Stimulated activated CD8-positive, alpha-beta memory T cell treated with anti-CD3 and anti-CD28 coated beads, Interleukin-2, amount 100 ng/mL, for 1 hour (primary cell): ENCODE measurements at places on chromosomes 1 and 21.

- peak; percentile 66 for DNase-seq
Observed at GRCh38 chr21:45590246-45590725, 48.0 kb upstream of the SLC19A1 start.

GRCh38 chr1:98940722-98941079, 64.0 kb downstream of the PLPPR5 start:
- DNase-seq, result no peak

DNA sequence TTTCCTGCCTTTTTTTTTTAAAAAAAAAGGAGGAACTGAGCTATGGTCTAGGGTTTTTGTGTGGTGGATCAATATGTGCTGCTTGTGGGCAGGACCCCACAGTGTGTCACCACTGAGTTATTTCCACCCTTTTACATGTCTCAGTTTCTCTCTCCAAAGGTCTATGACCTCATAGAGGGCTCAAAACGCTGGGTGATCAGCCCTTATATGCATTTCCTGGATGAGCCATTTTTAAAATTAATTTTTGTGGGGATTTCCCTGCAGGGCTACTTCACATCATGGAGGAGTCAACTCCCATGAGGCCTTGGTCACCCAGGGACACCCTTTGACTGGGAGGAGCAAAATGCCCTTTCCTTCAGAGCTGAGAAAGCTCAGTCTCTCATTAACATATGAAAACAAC, 20.7 kb upstream of the HAO2 start:
- DNase-seq, result no peak

DNA sequence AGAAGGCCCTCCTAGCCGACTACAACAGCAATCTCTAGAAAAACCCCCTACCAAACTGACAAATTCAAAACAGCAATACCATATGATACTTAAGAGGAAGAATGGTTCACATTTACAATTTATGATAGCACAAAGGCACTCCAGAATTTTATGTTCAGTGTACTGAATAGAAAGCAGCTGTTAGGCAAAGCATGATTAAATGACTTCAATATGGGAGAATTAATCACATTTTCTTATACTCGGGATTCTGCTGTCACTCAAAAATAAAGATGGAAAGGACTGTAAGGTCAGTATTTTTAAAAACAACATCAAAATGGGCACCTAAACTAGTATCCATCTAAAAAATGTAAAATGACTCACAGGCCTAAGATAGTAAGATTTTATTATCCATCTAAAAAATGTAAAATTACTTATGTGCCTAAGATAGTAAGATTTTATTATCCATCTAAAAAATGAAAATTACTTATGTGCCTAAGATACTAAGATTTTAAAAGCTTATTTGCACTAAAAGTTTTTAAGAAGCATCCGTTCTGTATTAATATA, 198.5 kb downstream of the SMYD3 start:
- no peak for DNase-seq

DNA sequence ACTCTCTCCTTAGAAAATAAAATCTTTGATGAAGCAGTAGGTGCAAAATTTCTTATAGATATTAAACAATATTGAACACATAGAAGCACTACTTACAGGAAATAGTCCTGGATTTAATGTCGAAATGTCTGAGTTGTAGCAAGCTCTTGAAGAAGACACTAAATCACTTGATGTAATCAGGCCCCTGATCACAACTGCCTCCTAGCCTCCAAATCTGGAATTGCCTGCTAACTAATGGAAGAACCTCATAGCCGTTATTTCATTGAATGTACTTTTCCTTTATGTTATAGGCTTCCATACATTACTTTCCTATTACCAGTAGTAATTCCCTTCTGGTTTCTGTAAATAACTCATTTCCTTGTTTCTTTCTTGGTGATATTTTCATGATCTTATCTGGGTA, 675.7 kb upstream of the CHRM3 start:
- no peak for DNase-seq

DNA sequence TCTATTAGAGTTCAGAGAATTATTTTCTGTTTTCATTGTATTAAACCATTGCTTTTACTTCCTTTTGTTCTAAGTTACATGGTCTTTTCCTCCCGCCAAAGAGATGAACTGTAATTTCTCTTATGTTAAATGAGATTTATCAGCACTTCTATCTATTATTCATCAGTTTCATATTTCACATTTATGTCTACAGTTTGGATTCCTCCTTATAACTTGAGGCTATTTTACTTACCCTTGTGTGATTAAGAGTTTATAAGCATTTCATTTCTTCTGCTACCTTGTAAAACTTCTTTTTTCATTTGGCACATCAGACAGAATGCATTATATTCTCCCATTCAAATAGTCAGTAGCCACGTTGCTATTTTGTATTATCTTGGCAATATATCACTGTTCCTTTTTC, 248.2 kb downstream of the PLA2G4A start:
- DNase-seq, result no peak

- no peak for DNase-seq
Observed at GRCh38 chr1:218848009-218848408, 325.7 kb upstream of the LYPLAL1 start.

- DNase-seq, result no peak
Observed at GRCh38 chr1:159949981-159950381, 4.1 kb downstream of the SLAMF9 start.

DNA sequence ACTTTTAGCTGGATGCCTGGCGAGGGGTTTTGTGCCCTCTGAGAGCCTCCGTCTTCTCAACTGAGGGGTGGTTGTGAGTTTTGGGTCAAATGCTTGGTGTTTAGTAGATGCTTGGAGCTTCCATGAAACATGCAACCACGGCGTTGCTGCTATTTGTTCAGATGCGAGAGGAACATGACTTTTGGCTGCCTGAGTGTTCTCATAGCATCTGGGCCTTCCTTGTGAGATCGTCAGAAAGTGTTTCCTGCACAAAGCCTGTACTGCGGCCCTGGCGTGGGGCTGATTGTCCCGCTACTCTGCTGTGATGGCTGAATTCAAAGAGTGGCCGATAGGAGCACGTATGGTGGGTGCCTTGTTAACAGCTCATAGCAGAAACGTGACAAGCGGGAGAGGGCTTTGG, 69.8 kb upstream of the FAM3B start:
- no peak for DNase-seq

- DNase-seq, result no peak
Observed at GRCh38 chr1:89563957-89564604, 39.5 kb downstream of the LRRC8B start.

DNA sequence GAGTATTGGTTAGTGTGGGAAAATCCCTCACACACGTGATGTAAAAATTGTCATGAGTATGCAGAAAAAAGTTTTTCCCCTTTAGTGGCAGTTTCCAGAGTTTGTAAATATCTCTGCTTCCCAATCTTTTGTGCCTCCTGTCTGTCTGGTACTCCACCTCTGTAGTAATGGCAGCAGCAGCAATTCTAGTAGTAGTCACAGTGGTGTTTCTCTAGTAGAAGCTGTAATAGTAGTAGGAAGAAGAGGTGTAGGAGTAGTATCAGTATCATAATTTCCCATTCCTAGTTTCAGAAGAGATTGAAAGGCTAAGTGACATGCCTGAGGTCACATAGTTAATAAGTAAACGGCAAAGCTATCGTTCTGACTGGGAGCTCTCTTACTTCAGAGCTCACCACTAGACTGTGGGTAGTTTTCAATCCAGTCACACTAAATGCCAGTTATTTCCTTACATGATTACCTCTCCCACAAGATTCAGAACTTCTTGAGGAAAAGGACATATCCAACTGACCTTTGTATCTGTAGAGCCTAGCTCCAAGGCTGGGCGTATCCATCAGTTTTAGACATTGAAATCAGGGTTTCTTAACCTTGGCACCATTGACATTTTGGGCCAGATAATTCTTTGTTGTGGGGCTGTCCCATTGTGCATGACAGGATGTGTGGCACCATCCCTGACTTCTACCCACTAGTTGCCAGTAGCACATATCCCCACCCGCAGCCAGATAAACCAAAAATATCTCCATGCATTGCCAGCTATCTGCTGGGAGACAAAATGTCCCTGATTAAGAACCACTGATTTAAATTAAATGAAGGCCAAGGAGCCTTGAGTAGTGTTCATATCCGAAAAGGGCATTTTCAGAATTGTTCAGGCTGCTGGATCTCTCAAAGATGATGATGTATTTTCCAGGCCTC, 135.9 kb downstream of the FGGY start:
- no peak for DNase-seq

- no peak for DNase-seq
Observed at GRCh38 chr1:155104605-155105534, 22.8 kb upstream of the EFNA1 start.

- no peak for DNase-seq
Observed at GRCh38 chr1:150234309-150234565, 1.7 kb downstream of the ANP32E start.

- no peak for DNase-seq
Observed at GRCh38 chr1:187267827-187268226, 439.1 kb downstream of the PLA2G4A start.

DNA sequence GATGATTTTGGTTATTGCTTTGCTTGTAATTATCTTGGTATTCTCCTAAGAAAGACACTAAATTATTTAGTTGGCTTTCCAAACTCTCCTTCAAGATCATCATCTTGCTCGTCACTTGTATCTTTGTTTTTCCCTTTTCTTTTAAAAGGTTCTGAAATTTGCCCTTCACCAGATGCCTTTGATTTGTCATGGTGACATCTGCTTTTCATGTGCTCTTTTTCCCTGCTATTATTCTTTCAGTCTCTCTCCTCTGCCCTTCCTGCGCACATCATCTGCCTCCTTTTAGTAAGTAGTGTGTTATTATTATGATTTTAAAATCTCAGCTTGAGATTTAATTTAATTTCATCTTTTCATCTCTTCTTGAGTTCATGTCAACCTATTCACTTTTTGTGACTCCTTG, 92.1 kb downstream of the BACH1 start:
- no peak for DNase-seq

DNA sequence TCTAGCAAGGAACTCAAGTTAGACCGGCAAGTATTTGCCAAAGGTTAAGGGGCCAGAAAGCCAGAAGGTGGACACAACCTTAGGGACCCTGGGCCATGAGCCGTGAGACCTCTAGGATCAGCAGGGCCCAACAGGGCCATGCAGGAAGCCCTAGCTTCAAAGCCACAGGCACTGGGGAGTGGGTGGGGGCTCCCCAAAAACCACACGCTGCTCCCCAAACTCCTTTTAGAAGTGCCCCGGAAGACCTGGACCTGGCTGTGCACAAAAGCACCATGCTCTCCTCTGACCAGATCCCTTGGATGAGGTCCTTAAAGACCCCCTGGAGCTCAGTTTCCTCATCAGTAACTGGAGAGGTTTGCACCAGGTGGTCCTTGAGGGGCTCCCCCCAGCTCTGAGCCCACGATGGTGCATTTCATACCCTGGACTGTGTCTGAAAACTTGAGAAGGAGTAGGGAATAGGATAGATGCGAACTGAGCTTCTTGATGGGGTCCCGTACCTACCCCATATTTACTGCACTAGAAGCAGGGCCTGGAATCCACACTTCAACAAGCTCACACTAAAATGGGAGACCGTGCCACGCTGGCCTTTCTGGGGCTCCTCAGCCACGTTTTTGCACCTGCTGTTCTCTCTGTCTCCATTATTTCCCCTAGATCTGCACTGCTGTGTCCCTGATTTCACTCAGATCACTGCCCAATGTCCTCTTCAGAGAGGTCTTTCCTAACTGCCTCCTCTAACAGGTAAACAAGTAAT, 40.6 kb upstream of the LBR start:
- no peak for DNase-seq

GRCh38 chr1:76944942-76945341, 77.7 kb downstream of the ST6GALNAC5 start:
- DNase-seq, result no peak

GRCh38 chr1:41842993-41843755, 75.5 kb downstream of the HIVEP3 start:
- DNase-seq, result no peak

DNA sequence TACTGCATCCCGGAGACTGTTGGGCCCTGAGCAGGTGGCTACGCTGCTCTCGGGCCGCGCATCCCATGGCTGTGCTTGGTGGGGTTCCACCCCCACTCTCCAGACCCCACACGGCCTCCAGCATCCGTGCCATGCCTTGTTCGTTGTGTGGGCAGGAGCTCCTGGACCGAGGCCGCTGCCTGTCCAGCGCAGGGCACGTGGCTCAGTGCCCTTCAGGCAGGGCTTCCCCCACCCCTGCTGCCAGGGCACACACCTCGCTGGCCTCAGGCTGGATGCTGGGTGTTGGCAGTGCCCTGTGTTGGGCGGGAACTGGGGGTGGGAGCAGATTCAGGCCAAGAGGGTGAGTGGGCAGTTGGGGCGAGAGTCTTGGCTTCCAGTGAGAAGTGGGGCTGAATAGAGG, 9.9 kb downstream of the PRKCZ start:
- no peak for DNase-seq

GRCh38 chr1:168297019-168297730, 16.5 kb downstream of the TBX19 start:
- no peak for DNase-seq

GRCh38 chr21:35563885-35564451, 496.4 kb downstream of the SETD4 start:
- DNase-seq, result no peak

DNA sequence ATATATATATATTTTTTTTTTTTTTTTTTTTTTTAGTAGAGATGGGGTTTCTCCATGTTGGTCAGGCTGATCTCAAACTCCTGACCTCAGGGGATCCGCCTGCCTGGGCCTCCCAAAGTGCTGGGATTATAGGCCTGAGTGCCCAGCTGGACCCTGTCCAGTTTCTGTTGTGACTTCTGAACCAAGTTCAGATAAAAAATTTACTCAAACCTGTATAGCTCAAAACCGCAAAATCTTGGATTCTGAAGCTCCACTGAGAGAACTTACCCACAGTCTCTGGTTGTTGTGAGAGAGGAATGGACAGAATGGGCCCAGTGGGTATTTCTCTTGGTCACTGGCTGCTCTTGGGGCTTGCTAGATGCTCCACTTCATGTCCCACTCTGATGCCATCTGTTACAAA, 76.4 kb downstream of the HS2ST1 start:
- DNase-seq, result no peak

GRCh38 chr1:211991695-211992094, 43.7 kb downstream of the INTS7 start:
- no peak for DNase-seq

GRCh38 chr1:221815660-221816059, 73.8 kb upstream of the DUSP10 start:
- no peak for DNase-seq

DNA sequence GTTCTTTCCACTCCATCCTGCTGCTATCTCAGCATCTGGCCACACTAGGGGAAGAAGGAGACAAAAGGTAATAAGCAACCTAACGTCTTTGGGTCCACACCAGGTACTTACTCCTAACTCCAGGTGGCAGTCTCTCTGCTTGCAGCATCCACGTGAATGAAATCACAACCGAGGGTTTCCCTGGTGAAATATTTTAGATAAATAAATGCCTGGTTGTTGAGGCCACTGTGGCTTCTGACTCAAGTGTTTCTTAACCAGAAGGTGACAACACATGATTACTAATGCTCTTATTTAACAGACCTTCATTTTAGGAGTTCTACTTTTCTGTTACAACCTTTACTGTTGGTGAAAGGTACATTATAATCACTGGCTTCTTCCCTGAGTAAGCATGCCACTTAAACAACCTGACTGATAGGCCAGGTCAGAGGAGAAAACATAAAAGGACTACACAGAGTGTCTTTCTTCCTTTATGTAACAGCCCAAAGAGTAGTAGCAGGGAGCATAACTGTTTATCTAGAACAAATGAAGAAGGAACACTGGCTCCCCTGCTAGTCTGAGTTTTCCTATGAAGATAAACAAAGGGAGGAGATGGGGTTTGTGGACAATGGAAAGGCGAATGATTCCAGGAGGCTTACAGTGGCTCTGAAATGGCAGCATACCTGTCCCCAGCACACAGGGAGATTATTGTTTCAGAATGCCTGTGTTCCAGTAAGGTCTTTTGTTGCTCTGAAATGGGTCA, 59.9 kb downstream of the SYT6 start:
- no peak for DNase-seq

GRCh38 chr1:180933141-180933540, 20.4 kb downstream of the KIAA1614 start:
- no peak for DNase-seq
